ENCODE measurements at places on chromosomes 3 and 15. TPM values are rescaled to one million over a fixed set of nuclear protein-coding genes. Genes with fewer than 3 reads are reported as not detected.

Gene ST8SIA2
- polyA plus RNA-seq, result 4.2 TPM

DNA sequence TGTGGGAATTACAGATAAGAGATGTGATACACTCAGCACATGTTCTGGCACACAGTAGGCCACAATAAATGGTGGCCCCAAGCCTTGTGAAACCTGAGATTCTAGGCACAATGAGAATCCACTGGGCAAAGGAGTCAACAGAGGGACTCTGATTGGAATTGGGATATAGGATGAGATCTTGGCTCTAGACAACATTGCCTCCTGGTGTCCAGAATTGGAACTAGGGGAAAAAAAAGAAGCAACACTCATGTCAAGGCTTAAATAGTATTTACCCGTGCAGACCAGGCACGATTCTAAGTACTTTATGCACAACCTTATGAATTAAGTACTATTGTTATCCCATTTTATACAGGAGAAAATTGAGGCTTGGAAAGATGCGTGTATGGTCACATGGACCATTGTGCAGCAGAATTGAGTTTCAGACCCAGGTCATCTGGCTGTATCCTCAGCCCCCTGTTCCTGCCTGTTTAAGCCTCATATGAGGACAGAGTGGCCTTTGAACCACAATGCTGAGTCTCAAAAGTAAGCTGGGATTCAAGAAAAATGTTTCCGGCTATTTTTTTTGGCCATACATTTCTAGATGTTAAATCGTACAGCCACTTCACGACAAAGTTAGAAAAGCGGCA is 124.8 kb downstream of the SV2B start:
- DNase-seq, result peak; percentile 14

DNA sequence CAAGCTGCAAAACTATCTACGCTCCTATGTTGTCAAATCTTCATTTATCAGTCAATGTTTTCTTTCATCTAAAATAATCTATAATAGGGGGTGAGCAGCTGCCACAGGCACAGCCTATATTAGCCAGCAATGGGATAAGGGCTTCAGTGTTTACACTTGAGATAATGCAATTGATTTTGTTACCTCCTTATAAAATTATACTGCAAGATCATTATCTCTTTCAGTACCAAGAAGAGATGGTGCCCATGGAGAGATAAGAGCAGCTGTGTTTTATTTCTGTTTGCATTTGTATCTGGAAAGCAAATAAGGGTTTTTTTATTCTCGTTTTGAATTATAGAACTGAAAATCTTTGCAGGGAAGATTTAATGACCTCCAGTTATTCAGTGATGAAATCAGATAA is 68.9 kb downstream of the PLD1 start:
- no peak for DNase-seq

GRCh38 chr15:31974855-31975829 is 55.2 kb upstream of the CHRNA7 start:
- no peak for DNase-seq

- DNase-seq, result no peak
Measured at GRCh38 chr3:20648921-20649381, 462.9 kb upstream of the SGO1 start.

Gene TNFSF10
- 55.0 TPM for polyA plus RNA-seq

Gene PARP15
- 0.25 TPM for polyA plus RNA-seq

GRCh38 chr3:15685927-15686326 is 84.4 kb downstream of the BTD start:
- DNase-seq, result no peak

DNA sequence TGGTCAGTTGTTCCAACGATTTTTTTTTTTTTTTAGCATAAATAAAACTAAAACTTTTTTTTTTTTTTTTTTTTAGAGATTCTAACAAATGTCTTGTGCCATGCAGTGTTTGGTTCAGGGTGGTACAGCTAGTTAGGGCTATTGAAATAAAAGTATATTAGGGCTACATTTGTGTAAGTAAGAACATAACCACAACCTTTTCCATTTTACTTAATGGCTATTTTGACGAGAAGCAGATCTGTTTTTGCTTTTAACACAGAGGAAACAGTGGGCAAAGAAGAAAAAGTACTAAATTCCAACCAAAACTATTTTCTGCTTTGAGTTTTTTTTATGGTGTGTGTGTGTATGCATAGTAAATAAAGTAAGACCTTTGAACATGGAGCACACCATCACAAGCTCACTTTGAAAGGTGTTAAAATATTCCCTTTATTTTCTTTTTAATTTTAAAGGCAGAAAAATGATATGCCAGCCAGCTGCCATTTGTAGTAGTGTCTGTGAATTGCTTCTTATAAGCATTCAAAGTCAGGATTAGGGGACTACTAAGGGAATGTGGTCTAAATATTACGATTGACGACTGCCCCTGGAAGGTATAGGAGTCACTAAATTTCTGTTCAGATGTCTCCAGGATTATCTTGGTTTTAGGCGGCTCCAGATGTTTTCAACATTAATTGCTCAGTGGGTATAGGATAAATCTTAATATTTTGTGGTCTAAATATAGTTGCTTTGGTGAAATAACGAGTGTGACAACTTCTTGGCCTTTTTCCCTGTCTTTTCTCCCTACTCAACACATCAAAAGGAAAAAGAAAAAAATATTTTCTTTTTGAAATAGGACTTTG is 3.1 kb downstream of the RARB start:
- DNase-seq, result no peak

GRCh38 chr15:77296773-77297337 is 123.0 kb downstream of the PEAK1 start:
- DNase-seq, result no peak

DNA sequence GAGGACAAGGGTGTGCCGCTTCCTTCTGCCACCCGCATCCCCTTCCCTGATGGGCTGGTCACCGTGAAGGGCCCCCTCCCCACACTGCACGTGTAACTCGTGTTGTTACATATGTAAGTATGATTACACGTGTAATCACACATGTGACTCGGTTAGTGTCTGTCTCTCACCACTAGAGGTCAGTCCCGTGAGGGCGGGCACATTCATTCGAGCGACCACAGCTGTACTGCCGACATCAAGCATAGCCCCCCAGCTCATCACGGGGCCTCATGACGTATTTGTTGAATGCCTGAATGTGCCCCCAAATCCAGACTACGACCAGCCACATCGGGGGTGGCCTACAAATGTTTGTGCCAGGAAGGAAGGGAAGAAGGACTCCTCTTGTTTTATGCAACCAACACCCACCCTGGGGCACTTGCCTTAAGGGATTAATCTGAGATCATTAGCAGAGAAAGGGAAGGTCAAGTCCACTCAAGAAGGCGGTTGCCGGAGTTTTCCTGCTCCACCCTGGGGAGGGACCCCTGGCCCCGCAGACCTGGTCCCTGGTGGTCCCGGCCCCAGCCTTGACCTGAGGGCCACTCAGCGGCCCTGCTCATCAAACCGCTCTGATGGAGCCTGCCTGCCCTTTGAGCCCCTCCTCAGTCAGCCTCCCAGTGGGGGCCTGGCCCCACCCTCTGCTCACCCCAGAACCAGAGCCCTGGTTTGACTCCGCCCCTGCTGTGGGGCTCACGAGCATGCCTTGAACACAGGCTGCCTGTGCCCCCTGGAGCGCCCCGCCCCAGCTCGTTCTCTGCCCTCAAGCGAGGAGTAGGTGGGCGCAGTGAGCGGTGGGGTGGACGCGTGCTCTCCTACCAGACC is 52.8 kb downstream of the RGMA start:
- no peak for DNase-seq

Gene ANKRD34C
- polyA plus RNA-seq, result 0.10 TPM

DNA sequence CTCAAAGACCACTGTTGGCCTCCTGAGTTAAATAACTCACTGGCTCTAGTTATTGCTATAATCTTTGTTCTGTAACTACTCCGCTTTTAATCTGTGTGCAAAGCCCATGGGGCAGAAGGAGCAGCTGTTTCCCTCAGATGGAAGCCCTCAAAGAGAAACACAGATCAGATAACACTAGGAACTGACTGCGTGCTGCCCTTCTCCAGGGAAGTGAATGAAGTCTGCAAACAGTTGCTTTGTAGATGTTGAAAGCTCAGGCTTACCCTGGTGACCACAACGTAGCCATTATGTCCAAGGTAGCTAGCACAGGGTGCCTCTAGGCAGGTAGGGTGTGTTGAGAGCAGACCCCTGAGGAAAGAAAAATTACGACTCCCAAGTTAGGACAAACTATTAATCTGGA is 152.3 kb upstream of the STAC start:
- DNase-seq, result no peak

DNA sequence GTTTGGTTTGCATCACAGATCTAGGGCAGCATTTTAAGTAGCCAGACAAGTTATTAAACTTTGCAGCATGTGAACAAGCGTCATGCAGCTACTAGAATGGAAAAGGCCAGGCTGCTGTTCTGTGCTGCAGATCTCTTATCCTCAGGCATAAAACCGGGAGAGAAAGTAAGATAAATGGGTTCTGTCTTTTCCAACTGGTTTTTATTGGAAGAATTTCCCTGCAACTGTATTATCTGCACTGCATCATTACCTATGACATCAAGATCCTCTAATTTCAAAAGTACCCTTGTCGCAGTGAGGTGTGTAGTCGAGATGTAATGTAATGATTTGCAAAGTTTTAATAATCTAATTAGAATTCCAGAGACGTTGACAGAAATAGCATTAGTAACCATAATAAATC is 240.3 kb downstream of the FEZF2 start:
- no peak for DNase-seq

DNA sequence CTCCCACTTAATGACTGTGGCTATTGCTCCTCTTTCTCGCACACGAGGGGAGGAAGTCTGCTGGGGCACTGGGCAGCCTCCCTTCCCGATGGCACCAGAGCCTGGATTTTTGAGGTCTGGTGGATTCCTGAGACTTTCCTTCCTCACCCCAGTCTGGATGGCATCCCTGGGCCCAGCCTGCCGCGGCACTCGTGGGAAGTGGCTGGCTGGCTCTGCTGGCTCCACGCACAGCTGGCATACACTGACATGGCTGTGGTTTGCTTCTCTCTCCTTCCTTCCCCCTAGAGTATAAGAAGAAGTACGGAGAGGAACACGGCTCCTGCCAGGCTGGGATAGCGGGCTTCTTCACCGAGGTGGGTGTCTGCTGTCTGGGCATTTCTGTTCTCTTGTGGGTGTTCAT is 319.8 kb upstream of the LRRFIP2 start:
- DNase-seq, result no peak

DNA sequence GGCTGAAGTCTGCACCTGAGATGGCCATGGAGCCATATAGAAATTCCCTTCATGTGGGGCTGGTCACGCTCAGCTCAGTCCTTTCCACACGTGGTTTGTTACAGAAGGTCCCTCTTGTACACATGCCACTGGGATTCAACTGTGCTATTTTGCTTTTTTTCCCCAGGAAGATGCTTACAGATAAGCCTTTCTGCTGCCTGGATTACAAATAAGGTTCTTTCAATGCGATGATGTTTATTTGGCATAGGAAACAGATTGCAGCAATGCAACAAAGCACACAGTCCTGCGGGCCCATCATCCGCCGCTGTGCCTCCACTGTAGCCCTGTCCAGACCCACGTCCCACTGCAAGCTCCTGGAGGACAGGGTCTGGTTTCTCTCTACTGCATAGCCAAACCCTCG is 124.8 kb downstream of the XXYLT1 start:
- DNase-seq, result no peak

- DNase-seq, result no peak
Measured at GRCh38 chr3:11096266-11097139, 57.8 kb upstream of the HRH1 start.

Gene DIS3L
- polyA plus RNA-seq, result 35.9 TPM

- no peak for DNase-seq
Measured at GRCh38 chr15:32796856-32797255, 79.1 kb downstream of the GREM1 start.

DNA sequence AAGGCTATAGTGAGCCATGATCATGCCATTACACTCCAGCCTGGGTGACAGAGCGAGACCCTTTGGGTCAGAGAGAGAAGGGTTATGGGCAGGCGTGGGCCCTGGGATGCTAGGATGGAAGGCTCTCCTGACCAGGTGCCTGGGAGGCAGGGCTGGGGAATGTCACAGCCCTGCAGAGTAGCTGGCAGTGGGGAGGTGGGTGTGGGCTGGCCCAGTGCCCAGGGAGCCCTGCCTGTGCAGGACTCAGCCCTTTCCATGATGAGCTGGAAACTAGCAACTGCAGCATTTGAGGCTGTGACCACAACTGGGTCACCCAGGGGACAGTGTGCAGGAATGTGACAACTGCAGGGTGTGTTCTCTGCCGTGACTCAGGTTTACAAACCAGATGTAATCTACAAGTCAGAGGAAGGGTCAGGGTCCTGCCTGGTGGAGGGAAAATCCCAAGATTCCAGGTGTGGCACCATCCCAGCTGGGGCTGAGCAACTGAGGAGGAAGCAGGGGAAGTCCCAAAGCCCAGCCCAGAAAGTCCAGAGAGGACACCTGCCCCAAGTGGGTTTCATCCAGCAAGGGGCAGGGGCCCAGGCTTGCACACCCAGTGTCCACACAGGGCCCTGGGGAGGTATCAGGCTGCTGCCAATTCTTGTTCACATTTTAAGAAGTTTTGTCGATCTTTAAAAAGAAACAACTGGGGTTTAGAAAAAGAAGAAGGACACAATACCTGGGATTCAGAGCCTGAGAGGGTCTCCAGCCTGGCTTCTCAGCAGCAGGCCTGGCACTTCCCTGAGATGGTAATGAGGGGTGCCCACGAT is 45.5 kb downstream of the SLC28A1 start:
- no peak for DNase-seq

GRCh38 chr15:64209680-64210334 is 47.0 kb upstream of the PPIB start:
- DNase-seq, result no peak

Gene LOXL1
- 86.3 TPM for polyA plus RNA-seq

DNA sequence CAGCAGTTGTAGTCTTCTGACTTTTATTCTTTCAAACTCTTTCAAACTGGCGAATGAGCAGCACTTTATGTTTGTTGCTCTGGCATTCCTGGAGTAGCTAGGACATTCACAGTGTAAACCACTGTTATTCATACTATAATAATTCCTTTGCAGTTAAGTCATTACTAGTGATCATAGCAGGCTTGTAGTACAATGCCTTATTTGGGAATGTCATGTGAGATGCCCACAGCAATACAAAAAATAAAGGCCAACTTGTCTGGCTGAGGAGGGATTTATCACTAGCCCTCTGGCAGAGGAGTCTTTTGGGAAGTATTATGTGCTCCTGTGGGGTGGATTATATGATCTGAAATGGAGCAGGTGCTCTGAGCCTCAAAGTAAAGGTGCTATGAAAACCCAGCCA is 197.2 kb downstream of the VGLL3 start:
- DNase-seq, result no peak

DNA sequence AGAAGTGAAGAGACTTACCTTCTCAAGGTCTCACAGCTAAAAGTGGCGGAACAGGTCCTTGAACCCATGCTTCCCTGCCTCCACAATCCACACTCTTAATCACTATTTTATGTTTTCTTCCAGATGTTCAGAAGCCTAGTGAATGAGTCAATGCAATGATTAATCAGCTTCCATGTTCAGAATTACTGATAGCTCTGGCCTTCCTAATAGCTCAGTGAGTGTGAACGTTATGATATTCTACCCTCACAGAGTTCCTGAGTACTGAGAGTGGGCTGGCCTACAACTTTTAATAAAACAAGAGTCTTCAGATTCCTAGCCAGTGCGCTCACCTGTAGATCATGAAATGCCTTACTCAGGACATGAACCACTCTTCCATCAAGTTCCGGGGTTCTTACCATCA is 443.0 kb upstream of the ADAMTS9 start:
- no peak for DNase-seq
